ENCODE measurements at places on chromosomes 2 and 18.

GRCh38 chr2:222241128-222241870, 57.5 kb downstream of the PAX3 start:
- H3K27me3 ChIP-seq = no peaks in the 10 kb centered on the region
- no peak overlapping the region for H3K4me3 ChIP-seq
- DNase-seq = no peak
- H3K4me1 ChIP-seq = peaks cover 10% of the 10 kb centered on the region

DNA sequence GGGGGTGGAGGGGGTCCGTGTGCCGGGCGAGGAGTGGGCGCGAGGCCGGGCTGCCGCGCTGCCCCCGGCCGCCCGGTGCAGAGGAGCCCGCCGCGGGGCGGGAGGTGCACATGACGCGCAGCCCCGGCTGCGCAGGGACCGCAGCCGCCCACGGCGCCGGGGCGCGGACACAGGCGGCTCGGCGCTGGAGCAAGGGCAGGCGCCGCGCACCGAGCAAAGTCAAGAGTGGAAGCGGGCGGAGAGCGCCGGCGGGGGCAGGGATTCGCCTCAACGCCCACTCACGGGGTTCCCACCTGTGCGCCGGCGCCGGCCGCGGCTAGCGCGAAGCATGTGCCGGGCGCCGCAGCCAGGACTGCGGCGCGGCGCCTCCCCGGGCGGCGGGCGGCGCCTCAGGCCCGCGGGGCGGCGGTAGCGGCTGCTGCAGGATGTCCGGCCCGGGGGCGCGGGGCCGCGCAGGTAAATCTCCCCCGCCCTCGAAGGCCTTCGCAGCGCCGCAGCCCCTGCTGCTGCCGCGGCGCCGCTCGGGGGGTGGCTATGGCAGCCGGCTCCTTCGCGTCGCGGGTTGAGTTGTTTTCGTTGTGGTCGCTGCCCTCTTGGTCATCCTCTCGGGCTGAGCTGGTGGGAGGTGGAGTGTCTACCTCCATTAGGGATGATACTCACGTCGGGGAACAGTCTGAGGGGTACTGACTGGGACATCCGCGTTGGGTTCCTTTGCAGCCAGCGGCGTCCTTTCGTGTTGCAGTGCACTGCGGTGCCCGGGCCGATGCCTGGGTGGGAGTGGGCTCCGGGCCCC, 216.3 kb upstream of the DTNA start:
- no peaks in the 10 kb centered on the region for H3K27me3 ChIP-seq
- H3K4me1 ChIP-seq = peaks cover 2% of the 10 kb centered on the region
- H3K36me3 ChIP-seq = no peaks in the 10 kb centered on the region
- H3K27ac ChIP-seq = no peak overlapping the region

DNA sequence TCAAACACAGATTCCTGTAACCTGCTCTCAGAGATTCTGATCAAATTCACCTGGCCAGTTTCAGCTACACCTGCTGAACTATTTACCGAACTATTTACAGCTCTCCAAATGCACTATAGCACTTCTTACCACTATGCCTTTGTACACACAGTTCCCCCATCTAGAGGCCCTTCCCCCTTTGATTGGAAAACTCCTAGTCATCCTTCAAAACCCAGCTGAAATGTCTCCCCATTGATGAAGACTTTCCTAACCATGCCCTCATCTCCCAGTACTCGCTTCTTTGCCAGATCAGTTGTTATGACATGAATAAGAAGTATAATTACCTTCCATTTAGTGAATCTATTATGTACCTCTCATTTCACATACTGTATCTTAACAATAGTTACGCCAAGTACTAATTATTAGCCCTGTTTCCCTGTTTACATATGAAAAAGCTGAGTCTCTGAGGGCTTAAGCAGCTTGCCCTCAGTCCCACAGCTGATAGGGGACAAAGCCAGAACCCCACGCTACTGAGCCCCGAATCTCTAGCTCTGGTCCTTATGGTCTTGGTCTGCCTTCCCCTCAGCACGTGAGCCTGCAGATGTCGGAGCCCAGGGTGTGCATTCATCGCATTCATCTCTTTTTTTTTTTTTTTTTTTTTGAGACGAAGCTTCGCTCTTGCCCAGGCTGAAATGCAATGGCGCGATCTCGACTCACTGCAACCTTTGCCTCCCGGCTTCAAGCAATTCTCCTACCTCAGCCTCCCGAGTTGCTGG, 64.7 kb upstream of the ASAP2 start:
- no peak for DNase-seq
- H3K4me1 ChIP-seq = no peaks in the 10 kb centered on the region
- peaks cover 2% of the 10 kb centered on the region for H3K27me3 ChIP-seq
- H3K4me3 ChIP-seq = no peak overlapping the region
- H3K36me3 ChIP-seq = no peaks in the 10 kb centered on the region

GRCh38 chr2:9937968-9938367, 13.5 kb upstream of the GRHL1 start:
- H3K27ac ChIP-seq = no peak overlapping the region
- peak; percentile 45 for DNase-seq
- no peak overlapping the region for H3K4me3 ChIP-seq

DNA sequence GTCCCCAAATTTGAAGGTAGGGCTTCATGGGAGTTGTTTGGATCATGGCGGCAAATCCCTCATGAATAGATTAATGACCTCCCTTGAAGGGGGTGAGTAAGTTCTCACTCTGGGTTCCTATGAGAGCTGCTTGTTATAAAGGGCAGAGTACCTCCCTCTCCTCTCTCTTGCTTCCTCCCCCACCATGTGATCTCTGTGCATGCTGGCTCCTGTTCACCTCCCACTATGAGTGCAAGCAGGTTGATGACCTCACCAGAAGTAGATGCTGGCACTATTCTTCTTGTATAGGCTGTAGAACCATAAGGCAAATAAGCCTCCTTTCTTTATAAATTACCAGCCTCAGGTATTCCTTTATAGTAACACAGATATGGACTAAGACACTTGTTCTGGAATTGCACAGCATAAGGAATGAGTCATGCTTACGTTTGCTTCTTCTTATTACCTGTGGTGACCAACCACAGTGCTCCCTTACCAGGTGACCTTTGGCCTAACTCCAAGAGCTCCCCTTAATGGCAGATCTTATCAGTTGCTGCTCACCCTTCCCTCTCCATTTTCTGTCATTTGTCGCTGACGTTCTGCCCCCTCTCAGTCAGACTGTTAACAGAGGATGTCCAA, 559.5 kb upstream of the GCFC2 start:
- no peaks in the 10 kb centered on the region for H3K36me3 ChIP-seq
- H3K4me3 ChIP-seq = no peak overlapping the region
- no peaks in the 10 kb centered on the region for H3K4me1 ChIP-seq
- H3K27me3 ChIP-seq = no peaks in the 10 kb centered on the region
- DNase-seq = no peak

- H3K27me3 ChIP-seq = no peaks in the 10 kb centered on the region
- DNase-seq = no peak
- no peaks in the 10 kb centered on the region for H3K4me1 ChIP-seq
- H3K27ac ChIP-seq = no peak overlapping the region
- H3K4me3 ChIP-seq = no peak overlapping the region
- peaks cover 16% of the 10 kb centered on the region for H3K36me3 ChIP-seq
Observed at GRCh38 chr2:25964891-25965290, 17.4 kb downstream of the KIF3C start.

- H3K4me3 ChIP-seq = no peak overlapping the region
- H3K4me1 ChIP-seq = no peaks in the 10 kb centered on the region
- no peaks in the 10 kb centered on the region for H3K27me3 ChIP-seq
Observed at GRCh38 chr2:8628179-8628865, 53.5 kb upstream of the ID2 start.

- DNase-seq = no peak
- H3K4me1 ChIP-seq = peaks cover 6% of the 10 kb centered on the region
- peaks cover 12% of the 10 kb centered on the region for H3K36me3 ChIP-seq
- no peak overlapping the region for H3K27ac ChIP-seq
- no peaks in the 10 kb centered on the region for H3K27me3 ChIP-seq
Observed at GRCh38 chr18:44799382-44799906, 118.8 kb downstream of the SETBP1 start.

- DNase-seq = no peak
- H3K36me3 ChIP-seq = peaks cover 29% of the 10 kb centered on the region
- H3K27ac ChIP-seq = no peak overlapping the region
- no peak overlapping the region for H3K4me3 ChIP-seq
Observed at GRCh38 chr2:214737188-214737587, 72.3 kb downstream of the BARD1 start.

DNA sequence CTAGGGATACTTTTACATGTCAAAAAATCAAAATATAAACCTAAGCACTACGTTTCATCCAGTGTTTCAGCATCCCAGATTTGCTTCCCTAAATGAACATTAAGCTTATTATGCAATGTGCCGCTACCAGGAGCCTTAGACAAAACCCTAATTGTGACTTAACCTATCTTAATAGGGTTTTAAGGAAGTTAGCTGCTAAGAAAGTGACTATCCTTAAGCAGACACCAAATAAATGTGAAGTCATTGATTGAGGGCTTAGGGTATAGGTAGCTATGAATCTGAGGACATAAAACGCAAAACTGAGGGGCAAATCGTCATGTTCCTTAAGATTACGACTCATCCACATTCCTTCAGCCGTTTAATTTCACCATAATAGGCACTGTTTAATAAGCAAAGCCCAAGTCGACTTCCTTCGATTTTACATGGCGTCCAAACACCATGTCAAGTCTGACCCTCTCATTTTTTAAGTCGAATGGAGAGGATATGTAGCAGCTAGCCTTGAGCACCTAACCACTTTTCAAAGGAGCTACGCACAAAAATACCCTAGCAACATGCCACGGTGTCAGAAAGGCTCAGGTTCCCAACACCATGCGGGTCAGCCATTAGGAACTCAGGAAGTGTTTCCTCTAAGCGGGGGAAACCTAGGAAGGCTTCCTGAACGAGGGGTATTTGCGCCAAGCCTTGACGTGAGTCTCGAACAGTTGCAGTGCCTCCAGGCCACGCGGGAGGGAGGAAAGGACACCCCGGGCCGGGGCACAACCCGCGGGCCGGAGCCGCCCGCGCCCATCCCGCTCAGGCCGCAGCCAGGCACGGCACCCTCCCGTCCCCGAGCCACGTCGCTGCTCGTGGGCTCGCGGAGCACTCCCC, 1.0 kb downstream of the HDLBP start:
- peaks cover 19% of the 10 kb centered on the region for H3K36me3 ChIP-seq
- H3K27me3 ChIP-seq = no peaks in the 10 kb centered on the region
- peak overlapping the region; percentile 27 for H3K27ac ChIP-seq
- 0 out of 2 replicates have a peak, but pooled peaks cover 2% of the 10 kb centered on the region for H3K4me1 ChIP-seq
- DNase-seq = no peak
- peak overlapping the region; percentile 100 for H3K4me3 ChIP-seq

DNA sequence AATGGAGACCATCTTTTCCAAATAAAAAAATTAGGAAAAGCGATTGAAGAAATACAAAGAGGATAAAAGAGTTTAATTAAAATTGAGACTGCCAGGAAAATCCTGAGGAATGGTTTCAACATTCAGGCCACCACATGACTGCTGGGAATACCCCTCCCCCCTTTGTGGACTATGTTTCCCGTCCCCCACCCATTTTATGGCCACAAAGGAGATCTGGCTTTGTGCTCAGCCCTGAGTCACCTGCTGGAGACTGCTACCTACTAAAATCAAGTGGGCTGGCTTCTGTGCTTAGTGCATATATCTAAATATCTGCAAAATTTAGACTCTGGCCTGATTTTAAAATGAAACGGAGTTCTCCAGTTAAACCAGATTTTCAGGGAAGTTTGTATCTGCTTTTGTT, 10.1 kb downstream of the RND3 start:
- H3K27me3 ChIP-seq = no peaks in the 10 kb centered on the region
- H3K4me3 ChIP-seq = no peak overlapping the region
- no peak overlapping the region for H3K27ac ChIP-seq
- no peak for DNase-seq
- H3K4me1 ChIP-seq = peaks cover 5% of the 10 kb centered on the region

DNA sequence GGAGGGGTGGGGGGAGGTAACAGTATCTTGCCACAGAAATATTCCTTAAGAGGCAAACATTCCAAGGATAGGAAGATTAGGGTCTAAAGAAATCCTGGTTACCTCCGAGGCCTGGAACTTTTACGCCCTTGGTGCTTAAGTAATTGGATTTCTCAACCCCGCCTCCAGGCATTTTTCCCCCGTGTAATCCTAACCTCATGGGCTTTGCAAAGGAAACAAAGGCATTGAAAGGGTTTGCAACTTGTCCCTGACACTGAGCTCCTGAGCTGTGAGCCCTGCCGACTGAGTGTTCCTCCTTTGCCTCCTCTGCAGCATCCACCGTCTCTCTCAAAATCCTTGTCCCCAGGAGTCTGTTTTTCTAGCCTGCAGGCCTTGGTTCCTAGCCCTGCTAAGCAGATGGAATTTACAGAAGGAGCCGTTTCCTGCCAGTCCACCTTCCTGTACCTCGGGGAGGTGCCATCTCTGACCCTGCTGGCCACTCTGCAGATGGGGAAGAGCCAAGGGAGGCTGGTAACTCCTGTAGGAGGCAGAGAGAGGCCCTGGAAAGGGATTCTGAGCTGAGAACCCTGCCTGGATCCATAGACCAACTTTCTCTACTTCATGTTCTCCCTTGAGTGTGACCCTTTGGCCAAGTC, 24.2 kb downstream of the TET3 start:
- no peaks in the 10 kb centered on the region for H3K27me3 ChIP-seq
- DNase-seq = no peak
- peaks cover 16% of the 10 kb centered on the region for H3K36me3 ChIP-seq
- H3K4me3 ChIP-seq = no peak overlapping the region

DNA sequence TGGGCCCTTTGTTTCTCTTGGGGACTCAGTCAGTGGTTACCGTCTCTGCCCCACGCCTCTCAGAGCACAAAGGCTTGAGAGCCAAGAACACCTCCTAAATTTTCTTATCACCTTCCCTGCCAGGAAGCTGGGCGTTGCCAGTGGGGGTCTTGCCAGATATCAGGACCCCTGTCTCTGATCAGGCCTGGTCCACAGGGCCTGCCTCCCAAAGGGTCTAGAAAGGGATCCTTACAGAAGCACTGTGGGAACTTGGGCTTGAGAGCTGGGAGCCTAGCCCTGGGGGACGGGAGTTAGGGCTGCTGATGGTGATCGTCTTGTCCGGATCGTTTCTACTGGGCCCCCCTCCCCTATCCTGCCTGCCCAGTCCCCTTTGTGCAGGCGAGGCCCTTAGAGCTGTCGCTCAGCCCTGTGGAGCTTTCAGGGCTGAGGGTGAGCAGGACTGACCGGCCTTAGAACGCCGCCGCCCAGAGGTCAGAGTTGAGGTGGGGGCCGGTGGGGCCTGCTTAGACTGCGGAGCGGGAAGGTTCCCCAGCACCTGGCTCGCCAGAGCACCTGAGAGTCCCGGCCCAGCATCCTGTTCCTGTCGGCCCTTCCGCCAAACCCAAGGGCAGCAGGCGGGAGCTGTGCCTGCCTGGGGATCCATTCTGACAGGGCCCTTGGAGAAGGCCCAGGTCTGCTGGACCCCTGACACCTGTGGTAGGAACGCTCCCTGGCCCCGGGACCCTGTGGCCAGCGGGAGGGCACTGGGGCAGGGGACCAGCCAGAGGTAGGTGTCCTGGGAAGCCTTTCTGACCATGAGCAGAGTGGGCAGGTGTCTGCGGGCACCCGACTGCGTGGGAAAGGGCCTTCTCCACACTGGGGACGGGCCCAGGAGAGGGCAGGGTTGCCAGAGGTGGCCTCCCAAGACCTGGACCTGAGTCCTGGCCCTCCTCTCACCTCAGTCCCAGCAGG, 956 bp downstream of the ESPNL start:
- peaks cover 4% of the 10 kb centered on the region for H3K36me3 ChIP-seq
- H3K27ac ChIP-seq = no peak overlapping the region
- no peaks in the 10 kb centered on the region for H3K27me3 ChIP-seq
- 0 out of 2 replicates have a peak, but pooled peaks cover 3% of the 10 kb centered on the region for H3K4me1 ChIP-seq
